ENCODE measurements at places on chromosomes 1 and 21.

DNA sequence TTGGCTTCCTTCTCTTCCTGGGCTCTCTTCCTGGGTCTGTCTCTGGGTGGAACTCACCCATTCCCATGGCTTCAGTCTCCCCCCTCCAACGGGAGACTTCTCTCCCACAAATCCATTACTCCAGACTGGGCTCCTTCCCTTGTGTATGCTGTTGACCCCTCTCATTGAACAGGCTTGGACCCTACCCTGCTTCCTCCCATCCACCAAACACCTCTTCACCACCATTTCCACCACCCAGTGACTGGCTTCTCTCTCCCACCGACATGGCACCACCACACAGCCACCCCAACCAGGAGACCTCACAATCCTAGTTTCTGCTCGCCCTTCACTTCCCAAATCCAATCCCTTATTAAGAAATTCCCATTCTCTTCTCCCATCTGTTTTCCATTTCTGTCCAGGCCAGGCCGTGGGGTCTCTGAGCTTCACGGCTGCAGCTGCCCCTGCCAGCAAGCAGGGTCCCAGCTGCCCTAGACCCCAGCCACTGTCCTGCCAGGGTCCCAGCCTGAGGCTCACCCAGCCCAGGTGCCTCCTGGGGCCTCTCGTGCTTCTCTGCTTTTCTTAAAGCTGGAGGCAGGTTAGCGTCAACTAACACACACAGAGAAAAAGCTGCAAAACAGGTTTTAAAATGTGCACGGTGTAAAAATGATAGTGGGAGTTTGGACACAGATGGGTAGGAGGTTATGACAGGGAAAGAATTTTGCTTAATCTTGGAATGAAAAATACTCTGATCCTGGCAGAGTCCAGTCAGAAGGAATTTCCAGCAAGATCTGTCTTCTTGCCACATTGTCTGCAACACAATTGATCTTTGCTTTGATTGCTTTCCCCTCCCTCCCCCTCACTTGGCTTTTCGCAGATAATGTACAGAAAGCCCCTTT is 383.8 kb upstream of the VAMP3 start:
- H3K27me3 ChIP-seq: peaks cover 2% of the 10 kb centered on the region
- H3K4me1 ChIP-seq: no peaks in the 10 kb centered on the region
- DNase-seq: no peak
- H3K4me3 ChIP-seq: no peak overlapping the region

- H3K36me3 ChIP-seq: no peaks in the 10 kb centered on the region
- no peak for DNase-seq
- peaks cover 2% of the 10 kb centered on the region for H3K27me3 ChIP-seq
- H3K4me1 ChIP-seq: no peaks in the 10 kb centered on the region
These were observed 117.8 kb downstream of the GLIS1 start for GRCh38 chr1:53621144-53621543.

GRCh38 chr1:210218047-210218446 is 14.5 kb upstream of the SERTAD4 start:
- no peak for DNase-seq
- H3K36me3 ChIP-seq: no peaks in the 10 kb centered on the region
- no peak overlapping the region for H3K27ac ChIP-seq
- peaks cover 9% of the 10 kb centered on the region for H3K27me3 ChIP-seq
- H3K4me3 ChIP-seq: no peak overlapping the region

DNA sequence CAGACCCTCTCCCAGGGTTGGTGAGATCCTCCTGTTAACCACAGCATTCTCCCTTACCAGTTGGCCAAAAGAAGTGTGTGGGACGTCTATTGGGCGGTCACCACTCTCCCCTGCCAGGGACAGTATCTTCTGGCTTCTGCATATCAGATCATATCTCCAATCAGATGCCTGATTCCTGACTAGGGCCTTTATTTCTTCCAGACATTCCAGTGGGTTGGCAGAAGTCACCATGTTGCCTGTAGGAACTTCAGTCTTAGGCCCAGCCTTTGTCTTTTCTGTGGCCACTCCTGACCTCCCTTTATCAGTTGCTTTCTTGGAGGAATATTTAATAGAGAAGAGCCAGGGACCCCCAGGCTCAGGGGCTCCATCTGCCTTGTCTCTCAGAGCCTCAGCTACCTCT is 130.4 kb upstream of the F3 start:
- H3K4me1 ChIP-seq: no peaks in the 10 kb centered on the region
- peaks cover 4% of the 10 kb centered on the region for H3K27me3 ChIP-seq
- no peak overlapping the region for H3K27ac ChIP-seq
- H3K36me3 ChIP-seq: no peaks in the 10 kb centered on the region

GRCh38 chr1:63966016-63966415 is 192.2 kb downstream of the ROR1 start:
- no peak overlapping the region for H3K27ac ChIP-seq
- no peaks in the 10 kb centered on the region for H3K4me1 ChIP-seq
- no peak for DNase-seq
- H3K27me3 ChIP-seq: peaks cover 15% of the 10 kb centered on the region

DNA sequence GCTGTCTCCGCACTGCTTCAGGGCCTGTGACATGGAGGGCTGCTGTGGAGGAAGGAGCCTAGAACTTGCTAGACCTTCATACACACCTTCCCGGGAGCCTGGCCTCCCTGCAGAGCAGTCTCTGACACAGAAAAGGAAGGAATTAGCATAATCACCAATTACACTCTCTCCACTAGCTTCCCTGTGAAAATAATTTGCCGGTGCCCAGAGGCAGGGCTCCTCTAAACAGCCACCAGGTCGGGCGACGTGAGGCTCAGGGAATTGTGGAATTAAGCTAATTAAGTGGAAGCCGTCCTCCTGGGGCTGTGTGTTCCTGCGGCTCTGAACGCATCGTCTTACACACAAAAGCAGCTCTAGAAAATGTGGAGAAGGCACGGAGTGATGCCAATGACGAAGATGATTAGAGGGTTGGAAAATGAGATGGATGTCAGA is 82.6 kb downstream of the NENF start:
- H3K36me3 ChIP-seq: no peaks in the 10 kb centered on the region
- peaks cover 5% of the 10 kb centered on the region for H3K4me1 ChIP-seq
- no peak overlapping the region for H3K4me3 ChIP-seq
- no peak overlapping the region for H3K27ac ChIP-seq

DNA sequence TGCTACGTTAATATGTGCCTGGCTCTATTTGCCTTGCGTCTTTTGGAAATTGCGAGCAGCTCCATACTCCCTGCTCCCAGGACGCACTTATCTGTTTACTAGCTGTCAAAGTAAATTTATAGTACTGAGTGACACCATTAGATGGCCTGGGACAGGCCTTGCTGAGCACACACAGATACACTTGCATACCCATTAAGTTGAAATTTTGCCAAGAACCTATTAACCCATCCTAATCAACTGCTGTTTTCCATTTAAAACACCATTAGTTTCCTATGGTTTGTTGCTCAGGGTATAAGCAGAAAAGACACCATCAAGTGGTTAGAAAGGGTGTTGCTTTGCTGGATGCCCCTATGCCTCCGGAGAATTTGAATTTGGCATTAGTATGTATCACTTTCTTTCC is 187.3 kb downstream of the SLC44A5 start:
- no peak for DNase-seq
- H3K27me3 ChIP-seq: peaks cover 2% of the 10 kb centered on the region
- no peaks in the 10 kb centered on the region for H3K36me3 ChIP-seq
- no peak overlapping the region for H3K27ac ChIP-seq

DNA sequence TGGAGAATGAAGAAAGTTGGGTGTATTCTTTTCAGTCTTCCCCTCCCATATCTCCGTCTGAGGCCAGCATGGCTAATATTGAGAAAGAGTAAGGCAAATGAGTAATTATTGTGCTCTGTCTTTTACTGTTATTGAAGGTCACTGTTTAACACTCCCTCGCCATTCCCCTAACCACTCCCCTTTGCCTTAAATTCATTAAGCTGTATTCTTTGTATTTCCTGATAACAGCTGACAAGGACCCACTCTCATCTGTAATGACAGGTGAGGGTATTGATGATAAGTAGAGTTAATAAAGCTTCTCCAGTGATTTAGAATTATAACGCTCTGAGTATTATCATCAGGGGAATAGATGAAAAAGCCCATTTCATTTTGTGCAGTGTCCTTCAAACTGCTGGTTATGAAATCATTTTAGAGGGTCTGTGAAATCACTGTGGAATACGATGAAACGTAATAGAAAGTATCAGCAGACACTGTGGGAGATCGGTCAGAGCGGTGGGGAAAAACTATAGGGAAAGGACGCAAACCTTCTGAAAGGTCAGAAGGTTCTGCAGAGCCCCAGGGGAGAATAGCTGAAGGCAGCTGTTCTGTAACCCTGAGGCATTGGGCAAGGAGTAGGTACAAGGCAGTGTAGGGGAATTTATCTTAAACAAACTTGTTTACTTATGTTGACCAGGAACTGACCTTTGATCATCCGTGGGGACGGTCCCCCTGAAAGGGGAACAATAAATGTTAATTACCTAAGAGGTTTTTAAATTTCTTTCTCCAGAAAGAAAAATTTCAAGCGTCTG is 46.3 kb upstream of the CACYBP start:
- no peaks in the 10 kb centered on the region for H3K27me3 ChIP-seq
- peak overlapping the region; percentile 86 for H3K27ac ChIP-seq
- no peak for DNase-seq
- H3K36me3 ChIP-seq: peaks cover 11% of the 10 kb centered on the region
- H3K4me3 ChIP-seq: peak overlapping the region; percentile 77

GRCh38 chr1:11431941-11432507 is 46.9 kb upstream of the DISP3 start:
- H3K4me1 ChIP-seq: peaks cover 3% of the 10 kb centered on the region
- H3K27me3 ChIP-seq: peaks cover 19% of the 10 kb centered on the region
- DNase-seq: no peak
- no peaks in the 10 kb centered on the region for H3K36me3 ChIP-seq
- H3K4me3 ChIP-seq: no peak overlapping the region
- H3K27ac ChIP-seq: no peak overlapping the region

DNA sequence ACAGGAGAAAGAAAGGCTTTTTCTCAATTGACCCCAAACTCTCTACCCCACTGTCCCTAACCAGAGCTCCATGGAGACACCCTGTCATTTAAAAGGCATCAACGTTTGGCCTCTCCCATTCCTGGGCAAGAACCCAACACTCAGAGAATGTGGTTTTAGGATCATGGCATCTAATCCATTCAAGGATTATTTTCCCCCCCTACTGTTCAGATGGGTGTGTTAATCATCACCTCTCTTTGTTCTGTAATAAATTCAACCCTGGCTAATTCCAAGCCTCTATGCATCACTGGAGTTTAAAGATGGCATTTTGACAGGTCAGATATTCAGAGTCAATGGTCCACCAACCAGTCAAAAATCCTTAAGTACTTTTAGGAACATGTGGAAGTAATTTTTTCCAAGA is 42.7 kb downstream of the TBX15 start:
- no peaks in the 10 kb centered on the region for H3K36me3 ChIP-seq
- no peak overlapping the region for H3K27ac ChIP-seq
- H3K4me3 ChIP-seq: no peak overlapping the region

DNA sequence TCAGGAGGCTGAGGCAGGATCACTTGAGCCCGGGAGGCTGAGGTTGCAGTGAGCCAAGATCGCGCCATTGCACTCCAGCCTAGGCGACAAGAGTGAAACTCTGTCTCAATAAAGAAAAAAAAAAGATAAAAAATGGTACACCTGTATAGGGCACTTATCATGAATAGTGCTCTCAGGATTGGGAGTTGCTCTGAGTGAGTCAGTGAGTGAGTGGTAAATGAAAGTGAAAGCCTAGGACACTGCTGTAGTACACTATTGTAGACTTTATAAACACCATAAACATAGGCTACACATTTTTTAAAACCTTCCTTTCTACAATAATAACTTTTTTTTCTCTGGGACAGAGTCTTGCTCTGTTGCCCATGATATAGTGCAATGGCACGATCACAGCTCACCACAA is 16.8 kb downstream of the PHTF1 start:
- DNase-seq: no peak
- H3K27me3 ChIP-seq: no peaks in the 10 kb centered on the region
- H3K36me3 ChIP-seq: peaks cover 10% of the 10 kb centered on the region
- H3K4me3 ChIP-seq: no peak overlapping the region
- peaks cover 2% of the 10 kb centered on the region for H3K4me1 ChIP-seq
